ENCODE measurements at places on chromosomes 5 and 9. TPM values are rescaled to one million over a fixed set of nuclear protein-coding genes. Genes with fewer than 3 reads are reported as not detected.

DNA sequence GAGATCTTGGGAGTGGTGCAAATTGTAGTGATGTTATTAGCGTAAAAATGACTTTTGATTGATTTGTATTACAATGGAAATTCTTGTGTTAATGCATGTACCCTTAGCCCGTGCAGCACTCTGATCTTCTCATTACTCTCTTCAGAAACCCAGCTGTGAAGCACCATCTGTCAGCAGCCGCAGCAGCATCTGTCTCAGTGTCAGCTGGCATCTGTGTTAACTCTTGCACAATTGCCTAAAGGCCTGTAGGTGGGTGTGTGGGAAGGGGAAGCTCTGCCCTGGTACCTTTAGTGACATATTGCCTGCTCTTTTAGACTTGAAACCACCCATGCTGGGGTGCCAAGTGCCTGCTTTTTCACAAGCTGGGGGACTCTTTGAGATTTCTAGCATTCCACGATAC is 101.3 kb downstream of the FBXL7 start:
- no peak for DNase-seq

DNA sequence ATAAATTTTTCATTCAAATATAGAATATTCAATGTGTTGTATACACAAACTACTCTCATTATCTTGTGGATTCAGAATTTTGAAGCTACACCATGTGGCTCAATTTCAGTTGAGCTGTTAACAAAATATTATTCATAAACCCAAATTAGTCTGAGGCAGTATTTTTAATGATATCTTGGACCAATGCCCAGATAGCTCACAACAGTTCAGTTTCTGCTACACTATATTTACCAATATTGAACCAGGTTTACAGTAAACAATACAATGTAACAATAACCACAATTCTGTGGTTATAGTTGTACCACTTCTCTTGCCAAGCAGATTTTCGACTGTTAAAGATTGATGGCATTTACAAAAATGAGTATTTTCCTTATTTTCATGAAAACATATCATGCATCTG is 99.9 kb downstream of the SSBP2 start:
- no peak for DNase-seq

DNA sequence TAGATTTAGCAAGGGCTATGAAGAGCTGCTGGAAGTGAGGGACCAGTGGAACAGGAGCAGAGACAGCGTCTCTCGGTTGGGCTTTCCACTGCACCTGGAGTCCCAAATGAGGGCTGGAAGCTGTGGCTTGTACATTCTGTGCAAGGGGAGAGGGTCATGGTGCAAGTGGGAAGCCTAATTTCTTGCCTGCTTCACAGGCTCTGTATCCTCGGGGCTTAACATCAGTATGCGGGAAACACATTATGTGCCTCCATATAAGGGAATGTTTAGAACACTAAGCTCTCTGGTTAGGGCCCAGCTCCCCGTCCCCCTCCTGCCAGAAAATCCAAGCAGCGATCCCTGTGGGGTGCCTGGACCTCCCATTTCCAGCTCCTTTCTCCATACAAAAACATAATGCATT is 89.0 kb upstream of the NIPAL4 start:
- peak; percentile 41 for DNase-seq

GRCh38 chr9:113873926-113874325 is 2.2 kb upstream of the ZNF618 start:
- no peak for DNase-seq

DNA sequence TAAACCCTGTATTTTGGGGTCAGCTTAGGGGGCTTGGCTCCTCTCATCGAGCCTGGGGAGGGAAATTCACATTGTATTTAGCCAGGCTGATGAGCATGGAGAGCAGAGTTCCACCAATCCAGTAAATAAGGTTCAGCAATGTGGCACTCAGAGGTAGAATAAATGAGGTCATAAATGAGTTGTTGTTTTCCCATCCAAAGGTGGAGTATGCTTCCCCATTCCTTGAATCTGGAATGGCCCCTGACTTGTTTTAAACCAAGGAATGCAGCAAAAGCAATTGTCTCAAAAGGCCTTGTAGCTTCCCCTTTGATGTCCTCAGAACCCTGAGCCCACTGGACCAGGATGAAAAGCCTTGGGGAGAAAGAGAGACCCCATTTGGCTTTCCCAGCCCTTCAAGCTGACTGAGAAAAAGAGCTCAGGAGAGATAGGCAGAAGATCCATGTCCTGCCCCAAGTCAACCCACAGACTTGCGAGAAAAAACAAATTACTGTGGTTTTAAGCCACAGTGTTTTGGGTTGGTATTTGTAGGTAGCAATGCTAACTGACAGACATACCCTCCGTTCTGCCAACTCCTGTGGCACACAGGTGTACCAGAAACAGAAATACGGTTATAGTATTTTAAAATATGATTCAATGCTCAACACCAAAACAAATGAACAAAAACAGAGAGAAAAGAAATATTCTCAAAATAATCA is 566.0 kb upstream of the DMAC1 start:
- DNase-seq = no peak

DNA sequence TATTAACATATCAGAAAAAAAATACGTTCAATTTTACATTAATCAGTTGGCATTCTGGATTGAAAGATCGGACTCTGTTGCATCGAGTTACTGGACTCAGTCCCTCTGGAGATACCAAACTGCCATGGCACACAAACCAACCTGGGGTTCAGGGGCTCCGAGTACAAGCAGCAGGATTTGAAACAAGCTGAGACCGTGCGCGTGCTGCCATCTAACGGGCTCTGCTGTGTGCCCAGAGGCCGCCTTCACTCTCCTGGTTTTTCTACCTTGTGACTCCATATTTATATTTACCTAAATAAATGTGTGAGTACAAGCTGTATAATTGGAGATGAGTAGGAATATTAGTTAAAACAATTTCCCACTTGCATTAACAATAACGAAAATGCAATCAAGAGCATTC is 48.2 kb downstream of the ANXA1 start:
- DNase-seq = peak; percentile 33

DNA sequence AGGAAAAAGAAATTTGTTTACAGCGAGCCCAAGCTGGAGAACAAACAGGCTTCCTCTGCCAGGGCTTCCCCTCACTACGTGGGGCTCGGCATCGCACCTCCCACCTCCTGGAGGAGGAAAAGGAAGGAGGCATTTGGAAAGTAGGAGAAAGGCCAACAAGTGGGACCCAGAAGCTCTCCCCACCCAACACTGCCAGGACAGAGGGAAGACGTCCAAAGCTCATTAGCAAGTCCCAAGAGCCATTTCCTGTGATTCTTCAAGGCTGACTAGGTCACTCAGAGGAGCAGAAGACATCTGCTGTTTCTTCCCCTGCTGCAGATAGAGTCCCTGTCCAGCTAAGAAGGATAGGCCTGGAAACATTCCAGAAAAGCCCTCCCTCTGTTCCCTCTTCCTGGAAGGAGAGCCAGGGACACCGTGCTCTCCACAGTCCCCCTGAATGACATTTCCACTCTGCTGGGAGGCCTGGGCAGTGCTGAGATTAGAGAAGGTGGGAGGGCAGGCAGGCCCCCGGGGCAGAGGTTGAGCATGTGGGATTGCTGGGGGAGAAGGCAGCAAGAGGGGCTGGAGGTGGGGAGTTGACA is 57.0 kb upstream of the NEURL1B start:
- DNase-seq = no peak

- DNase-seq = no peak
Observed at GRCh38 chr5:108141676-108142075, 240.2 kb downstream of the FBXL17 start.

- no peak for DNase-seq
Observed at GRCh38 chr9:79736051-79736450, 164.3 kb downstream of the TLE4 start.

- no peak for DNase-seq
Observed at GRCh38 chr5:173237143-173237874, 2.3 kb upstream of the NKX2-5 start.

Gene SV2C
- total RNA-seq = 0.05 TPM

Gene FCN2
- not detected for total RNA-seq

Gene ZDHHC11
- total RNA-seq = 37.5 TPM

Gene BSPRY
- total RNA-seq = 6.4 TPM

Gene SMIM33
- not detected for total RNA-seq

Gene TLE1
- total RNA-seq = 97.7 TPM

All from WTC11 (cell line).